ENCODE measurements at places on chromosomes 7 and 10.

DNA sequence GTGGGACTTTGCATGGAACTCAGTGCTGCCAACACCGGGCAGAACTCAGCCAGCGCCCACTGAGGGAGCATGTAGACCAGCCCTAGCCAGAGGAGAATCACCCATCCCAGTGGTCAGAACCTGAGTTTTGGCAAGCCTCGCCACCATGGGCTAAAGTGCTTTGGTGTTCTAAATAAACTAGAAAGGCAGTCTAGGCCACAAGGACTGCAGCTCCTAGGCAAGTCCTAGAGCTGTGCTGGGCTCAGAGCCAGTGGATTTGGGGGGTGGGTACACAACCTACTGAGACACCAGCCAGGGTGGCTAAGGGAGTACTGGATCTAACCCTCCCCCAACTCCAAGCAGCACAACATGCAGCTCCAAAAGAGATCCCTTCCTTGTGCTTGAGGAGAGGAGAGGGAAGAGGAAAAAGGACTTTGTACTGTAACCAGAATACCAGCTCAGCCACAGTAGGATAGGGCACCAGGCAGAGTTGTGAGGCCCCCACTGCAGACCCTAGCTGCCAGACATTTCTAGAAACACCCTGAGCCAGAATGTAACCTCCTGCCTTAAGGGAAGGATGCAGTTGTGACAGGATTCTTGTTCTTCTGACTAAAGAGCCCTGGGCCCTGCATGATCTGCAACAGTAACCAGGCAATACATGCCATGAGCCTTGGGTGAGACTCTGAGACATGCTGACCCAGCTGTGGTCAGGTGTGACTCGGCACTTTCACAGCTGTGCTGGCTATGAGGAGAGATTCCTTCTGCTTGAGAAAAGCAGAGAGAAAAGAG lies 24.4 kb downstream of the GSDME start:
- DNase-seq = no peak

GRCh38 chr7:135189961-135190360 lies 19.5 kb upstream of the CYREN start:
- no peak for DNase-seq

- DNase-seq = peak; percentile 86
Measured at GRCh38 chr7:94655848-94656657, at the start of gene SGCE. SGCE (minus strand) TSS chr7:94656133; CDS start chr7:94656098, 35 bp downstream.

DNA sequence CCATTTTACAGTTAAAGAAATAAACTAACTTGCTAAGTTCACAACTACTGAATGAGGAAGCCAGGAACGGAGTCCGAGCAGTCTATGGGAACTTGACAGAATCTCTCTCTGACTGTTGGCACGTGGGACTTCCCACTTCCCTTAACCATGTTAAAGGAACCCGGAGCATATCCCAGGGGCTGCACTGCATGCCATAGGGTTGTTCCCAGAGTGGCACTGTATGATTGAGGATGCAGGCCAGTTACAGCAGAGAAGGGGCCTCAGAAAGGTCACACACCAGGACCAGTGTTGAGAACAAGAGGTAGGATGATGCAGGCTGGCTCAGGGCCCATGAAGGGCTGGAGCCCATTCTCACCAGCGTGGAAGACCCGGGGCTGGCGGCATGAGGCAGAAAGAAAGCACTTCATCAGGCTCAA lies 201.8 kb downstream of the NSUN6 start:
- DNase-seq = no peak

DNA sequence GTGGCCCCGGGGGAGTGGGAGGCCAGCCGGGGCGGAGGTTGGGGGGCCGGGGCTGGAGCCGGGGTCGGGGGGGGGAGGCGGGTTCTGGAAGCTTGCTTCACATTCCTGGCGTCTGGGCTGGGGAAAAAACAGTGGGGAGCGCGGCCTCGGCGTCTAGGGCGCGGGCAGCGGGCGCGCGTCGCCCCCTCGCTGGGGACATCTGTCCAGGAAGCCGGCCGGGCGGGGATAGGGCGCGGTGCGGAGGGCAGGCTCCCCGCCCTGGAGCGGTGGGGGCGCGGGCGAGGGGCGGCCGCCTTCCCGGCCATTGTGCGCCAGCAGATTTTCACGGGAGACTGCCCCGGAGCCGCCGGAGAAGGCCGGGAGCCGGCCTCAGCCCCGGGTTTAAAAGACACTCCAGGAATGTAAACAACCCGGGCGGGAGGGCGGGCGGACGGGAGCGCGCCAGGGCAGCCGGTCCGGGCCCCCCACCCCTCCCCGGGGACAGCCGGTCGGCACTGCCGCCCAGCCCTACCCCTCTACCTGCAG lies 1.4 kb downstream of the ZMIZ1 start:
- peak; percentile 39 for DNase-seq

- no peak for DNase-seq
Measured at GRCh38 chr10:132132421-132132841, 54.3 kb upstream of the DPYSL4 start.

- DNase-seq = no peak
Measured at GRCh38 chr10:63554657-63555056, 33.5 kb downstream of the REEP3 start.
